ENCODE measurements at places on chromosomes 1 and 21.
A peak's percentile ranks its signal among the peaks of the same experiment; 100 is the strongest.

DNA sequence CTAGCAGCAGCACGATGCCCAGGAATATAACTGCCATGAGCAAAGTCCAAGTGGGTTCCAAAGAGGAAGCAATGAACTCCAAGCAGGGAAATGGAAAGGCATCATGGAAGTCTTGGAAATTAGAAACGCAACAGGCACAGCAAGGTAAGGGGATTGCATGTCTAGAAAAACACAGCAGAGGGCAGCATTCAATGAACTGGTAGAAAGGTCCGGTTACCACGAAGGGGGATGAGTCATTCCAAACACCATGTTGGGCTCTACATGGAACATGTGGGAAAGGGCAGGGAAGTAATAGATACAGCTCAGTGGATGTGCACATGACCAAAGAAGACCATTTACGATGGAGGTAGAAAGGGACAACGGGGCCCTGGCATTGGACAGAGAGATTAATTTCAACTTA, 36.4 kb downstream of the RXRG start:
- peak; percentile 18 for DNase-seq

DNA sequence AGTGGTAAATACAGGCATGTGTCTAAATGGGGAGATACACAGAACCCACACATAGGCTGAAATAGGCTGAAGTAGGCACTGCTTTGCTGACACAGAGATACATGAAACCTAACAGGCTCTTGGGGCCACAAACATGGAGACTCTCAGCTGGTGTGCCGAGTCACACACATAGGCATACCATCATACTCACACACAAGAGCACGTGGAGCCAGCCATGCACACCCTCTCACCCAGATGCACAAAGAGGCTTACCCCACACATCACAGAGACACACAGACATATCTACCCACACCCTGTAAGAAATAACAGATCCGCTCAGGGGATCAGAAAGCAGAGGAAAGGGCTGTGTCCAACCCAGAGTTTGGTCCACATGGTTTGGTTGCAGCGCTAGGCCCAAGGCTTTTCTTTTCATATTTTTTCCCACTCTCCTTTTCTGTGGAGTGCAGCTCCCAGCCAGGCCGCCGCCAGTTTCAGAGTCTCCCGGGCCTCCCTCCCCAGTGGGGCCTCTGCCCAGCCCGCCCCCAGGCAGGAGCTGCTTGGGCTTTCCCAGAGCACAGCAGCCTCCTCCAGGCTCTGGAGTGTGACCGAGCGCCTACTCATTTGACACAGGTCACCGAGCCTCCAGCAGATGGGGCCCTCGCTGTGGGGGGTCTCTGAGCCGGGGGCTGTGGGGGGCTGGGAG, 3.9 kb upstream of the POU3F1 start:
- DNase-seq = no peak

- DNase-seq = peak; percentile 21
Measured at GRCh38 chr1:76418531-76418930, 344.0 kb downstream of the ST6GALNAC3 start.

GRCh38 chr1:148362626-148363438, 120.3 kb downstream of the PPIAL4G start:
- DNase-seq = no peak

DNA sequence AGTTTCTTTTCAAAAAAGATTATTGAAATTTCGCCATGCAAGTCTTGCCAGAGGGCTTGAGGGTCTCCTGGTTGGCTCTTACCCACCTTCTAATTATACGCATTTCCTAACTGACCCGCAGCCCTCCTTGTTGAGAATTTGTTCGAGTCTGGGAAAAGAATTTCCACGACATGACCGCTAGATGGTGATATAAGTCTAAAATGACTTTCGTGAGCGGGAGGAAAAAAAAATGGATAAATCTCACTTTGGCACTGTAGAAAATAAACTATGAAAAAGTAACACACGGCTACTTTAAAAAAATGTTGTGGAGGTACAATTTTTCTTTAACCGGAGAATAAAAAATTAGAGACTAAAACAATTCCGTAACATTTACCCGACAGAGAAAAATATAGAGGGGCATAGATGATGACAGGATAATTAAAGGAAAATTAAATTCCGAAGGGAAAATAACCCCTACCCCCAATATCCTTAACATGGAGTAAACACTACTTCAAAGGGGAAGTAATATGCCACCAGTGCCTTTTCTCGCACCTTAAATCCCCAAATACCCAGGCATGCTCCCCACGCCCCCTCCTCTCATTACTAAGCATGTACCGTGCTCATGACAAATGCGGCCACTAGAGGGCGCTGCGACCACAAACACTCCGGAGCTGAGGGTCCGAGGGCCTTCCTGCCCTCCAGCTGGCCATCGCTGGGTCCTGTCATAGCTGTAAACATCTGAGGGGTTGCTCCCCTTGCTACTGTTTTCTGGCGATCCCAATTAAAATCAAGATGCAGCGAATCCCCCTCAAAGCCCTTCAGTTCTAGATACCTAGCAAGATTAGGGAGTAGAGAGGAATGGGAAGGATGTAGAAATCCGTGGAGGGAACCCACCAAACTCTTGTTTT, 266.9 kb downstream of the ASTN1 start:
- peak; percentile 31 for DNase-seq

DNA sequence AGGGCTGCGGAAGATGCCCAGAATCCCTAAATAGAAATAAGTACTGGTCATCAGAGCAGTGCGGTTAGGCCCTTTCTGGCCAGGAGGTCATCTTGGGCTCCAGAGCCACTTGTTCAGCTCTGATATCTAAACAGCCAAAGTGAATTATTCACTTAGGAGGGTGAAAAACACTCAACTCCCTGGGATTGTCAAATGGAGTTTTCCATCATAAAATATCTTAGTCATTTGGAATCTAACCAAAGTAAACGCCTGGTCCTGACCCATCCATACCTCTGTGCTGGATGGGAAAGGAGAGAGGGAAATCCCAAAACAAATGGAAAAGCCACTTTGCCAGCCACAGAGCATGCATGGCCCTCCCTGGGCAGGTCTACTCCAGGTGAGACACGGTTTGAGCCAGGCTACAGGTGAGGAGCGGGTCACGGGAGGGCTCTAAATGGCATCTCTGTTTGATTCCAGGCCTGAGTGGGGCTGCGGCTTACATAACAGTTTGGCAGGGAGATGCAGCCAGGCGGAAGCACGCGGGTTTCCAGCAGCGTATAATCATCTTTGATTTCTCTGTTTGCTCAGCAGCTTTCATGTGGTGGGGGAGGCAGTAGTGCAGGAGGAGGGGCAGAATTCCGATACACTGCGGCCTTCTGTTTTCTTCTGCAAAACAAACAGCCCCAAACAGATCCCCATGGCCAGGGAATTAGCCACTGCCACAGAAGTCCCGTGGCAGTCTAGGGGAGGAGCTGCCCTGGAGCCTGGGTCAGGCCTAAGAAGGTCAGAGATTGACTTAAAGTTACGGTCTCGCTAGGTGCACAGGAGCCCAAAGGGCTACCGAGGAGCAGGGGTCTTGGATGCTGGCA, 59.1 kb upstream of the ZNF648 start:
- no peak for DNase-seq

DNA sequence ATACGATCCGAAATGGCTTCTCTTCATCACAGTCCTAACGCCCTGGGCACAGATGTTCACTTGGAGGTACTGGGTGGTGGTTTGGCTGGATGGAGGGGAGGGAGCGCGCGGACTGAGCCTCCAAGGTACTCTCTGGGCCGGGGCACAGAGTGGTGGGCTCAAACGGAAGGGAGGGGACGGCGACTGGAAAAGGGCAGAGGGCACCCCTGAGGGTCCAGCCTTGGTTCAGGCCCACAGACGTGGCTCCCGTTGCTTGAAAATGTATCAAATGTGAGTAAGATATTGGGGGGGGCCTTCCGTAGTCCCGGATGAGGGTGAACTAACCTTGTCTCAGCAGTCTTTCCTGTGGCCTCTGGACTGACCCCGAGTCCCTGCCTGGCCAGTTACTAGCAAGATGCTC, 463 bp downstream of the IL12RB2 start:
- DNase-seq = no peak

DNA sequence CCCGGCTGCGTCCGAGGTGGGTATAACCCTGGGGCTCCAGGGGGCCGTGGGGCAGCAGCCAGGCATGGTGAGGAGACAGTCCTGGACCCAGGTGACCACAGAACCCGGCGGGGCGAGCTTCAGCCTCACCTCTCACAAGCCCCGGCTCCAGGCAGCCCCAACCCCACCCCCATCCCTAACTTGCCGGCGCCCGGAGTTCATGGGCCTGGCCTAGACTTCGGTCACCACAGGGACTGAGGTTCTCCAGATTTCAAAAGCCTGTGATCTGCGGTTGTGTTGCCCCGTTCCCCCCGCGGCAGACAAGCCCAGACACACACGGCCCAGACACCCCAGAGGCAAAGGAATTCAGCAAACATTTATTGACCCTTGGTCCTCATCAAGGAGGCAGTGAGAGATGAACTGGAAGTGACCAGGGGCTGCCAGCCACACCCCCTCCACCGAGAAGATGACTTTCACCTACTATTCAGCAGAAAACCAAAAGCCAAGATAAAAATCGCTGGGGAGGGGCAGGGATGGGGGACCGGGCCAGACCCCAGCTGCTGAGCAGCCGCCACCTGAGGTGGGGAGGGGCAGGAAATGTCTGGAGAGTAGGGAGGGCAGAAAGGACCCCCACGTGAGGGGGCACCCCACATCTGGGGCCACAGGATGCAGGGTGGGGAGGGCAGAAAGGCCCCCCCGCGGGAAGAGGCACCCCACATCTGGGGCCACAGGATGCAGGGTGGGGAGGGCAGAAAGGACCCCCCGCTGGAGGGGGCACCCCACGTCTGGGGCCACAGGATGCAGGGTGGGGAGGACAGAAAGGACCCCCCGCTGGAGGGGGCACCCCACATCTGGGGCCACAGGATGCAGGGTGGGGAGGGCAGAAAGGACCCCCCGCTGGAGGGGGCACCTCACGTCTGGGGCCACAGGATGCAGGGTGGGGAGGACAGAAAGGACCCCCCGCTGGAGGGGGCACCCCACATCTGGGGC, 3.9 kb downstream of the HES4 start:
- DNase-seq = no peak

DNA sequence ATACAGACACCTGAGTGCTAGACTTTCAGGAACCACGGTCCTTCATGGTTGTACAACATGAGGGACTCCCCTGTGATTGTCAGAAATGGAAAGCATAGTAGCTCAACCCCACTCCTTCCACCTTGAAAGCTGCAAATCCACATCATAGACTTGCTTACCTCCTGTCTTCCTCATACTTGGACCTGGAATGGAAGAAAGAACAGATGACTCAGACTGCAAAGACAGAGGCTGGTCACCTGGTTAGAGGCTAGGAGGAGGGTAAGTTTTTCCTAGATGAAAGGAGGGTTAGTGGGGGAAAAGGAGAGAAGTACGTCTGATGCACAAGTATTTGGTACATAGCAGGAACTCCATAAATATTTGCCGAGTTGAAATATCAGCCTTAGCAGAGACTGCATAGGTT, 37.2 kb downstream of the LRRC71 start:
- DNase-seq = no peak

- DNase-seq = peak; percentile 50
Measured at GRCh38 chr1:67850611-67851075, 17.4 kb upstream of the GNG12 start.

GRCh38 chr1:235841938-235842545, 24.7 kb downstream of the LYST start:
- no peak for DNase-seq

DNA sequence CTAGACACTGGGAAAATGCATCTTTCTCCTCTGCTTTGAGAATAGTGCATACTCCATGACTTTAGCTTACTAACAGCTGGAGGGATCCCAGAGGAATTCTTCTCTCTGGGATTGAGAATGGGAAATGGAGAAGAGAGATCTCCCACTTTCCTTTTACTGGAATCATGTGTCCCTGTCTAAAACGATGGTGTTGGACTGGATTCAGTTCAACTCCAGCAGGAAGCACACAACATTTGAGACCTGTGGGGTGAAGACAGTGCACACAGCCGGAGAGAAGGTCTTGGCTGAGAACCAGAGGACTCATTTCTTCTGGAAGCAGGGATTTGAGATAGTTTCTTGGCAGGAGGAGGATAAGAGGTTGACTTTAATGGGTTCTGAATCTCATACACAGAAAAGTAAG, 58.7 kb downstream of the TRABD2B start:
- no peak for DNase-seq

GRCh38 chr1:243575070-243575469, 275.0 kb downstream of the AKT3 start:
- peak; percentile 83 for DNase-seq

- DNase-seq = no peak
Measured at GRCh38 chr1:6477039-6477820, 11.3 kb upstream of the TNFRSF25 start.

GRCh38 chr1:90989990-90990389, 31.8 kb downstream of the ZNF644 start:
- no peak for DNase-seq

GRCh38 chr1:17187051-17187450, 17.9 kb upstream of the PADI1 start:
- DNase-seq = no peak

DNA sequence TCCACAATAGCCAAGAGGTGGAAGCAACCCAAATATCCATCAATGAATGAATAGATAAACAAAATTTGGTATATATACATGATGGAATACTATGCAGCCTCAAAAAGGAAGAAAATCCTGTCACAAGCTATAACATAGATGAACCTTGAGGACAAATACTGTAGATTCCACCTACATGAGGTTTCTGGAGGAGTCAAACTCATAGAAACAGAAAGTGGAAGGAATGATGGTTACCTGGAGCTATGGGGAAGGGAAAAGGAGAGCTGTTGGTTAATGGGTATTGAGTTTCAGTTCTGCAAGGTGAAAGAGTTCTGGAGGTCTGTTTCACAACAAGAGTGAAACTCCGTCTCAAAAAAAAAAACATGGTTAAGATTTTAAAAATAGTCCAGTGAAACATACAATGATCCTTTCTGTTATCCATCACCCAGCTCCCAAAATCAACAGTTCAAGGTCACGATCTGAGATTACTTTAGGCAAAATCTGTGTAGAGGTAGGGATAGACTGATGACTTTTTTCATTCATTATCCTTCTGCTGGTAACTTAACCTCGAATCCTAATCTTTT, 80.8 kb upstream of the HNRNPU start:
- DNase-seq = no peak

- no peak for DNase-seq
Measured at GRCh38 chr1:235486321-235486720, 17.9 kb downstream of the B3GALNT2 start.

GRCh38 chr1:85461216-85461918, 3.6 kb downstream of the DDAH1 start:
- no peak for DNase-seq

- no peak for DNase-seq
Measured at GRCh38 chr1:159084867-159085266, 8.3 kb upstream of the AIM2 start.

DNA sequence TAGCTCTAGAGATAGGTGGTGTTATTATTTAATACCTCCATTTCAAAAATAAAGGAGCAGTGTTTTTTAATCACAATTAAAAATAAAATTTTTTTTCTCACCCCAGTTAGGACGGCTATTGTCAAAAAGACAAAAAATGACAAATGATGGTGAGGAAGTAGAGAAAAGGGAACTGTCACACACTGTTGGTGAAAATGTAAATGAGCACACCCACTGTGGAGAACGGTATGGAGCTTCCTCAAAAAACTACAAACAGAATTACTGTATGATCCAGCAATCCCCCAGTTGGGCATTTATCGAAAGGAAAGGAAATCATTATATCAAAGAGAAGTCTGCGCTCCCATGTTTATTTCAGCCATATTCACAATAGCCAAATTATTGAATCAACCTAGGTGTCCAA, 148.7 kb upstream of the NR5A2 start:
- no peak for DNase-seq

- no peak for DNase-seq
Measured at GRCh38 chr1:204520834-204521709, 4.9 kb downstream of the MDM4 start.

- no peak for DNase-seq
Measured at GRCh38 chr1:218717575-218717974, 372.4 kb downstream of the TGFB2 start.

GRCh38 chr1:196779093-196779492, 4.5 kb downstream of the CFHR3 start:
- DNase-seq = no peak
